ENCODE measurements at places on chromosomes 13 and 19.

- no peak for DNase-seq
Observed at GRCh38 chr13:87923753-87924152, 252.6 kb downstream of the SLITRK5 start.

DNA sequence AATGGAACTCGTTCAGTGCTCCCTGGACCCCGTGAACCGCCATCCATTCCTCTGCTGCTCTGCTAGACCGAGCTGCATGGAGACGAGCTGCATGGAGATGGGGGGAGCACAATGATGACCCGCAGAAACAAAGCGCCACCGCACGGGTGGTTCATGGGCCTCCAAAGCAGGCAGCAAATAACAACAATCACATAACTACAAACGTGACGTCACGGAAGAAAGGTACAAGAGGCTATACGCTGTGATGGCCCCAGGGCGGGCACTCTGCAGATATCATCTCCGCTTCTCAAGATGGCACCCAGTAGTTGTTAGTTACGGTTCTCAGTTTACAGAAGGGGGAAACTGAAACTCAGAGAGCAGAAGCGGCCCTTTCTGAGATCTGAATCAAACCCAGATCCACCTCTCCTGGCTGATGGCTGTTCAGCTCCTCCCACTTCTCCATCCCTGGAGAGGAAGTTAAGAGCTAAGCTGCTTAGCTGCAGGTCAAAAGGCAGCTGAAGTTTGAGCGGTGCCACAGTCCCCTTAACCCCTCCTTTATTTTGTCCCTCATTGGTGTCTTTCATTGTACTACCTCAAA is 1.7 kb downstream of the ATP13A1 start:
- DNase-seq = peak; percentile 64

DNA sequence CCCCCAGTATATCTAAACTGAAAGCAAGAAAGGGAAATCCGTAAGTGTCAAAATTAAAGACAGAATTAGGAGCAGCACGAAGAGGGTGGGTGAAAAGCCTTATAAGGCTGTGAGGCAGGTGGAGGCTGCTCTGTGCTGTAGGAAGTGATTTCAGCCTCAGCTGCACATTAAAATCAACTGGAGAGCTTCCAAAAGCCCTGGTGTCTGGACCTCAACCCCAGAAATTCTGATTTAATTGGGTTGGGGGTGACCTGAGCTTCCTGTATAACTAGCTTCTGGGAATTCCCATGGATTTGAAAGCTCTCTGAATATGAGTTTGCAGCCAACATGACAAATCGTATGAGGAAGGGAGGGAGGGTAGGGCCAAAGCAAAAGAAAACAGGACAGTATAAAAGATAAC is 242.4 kb upstream of the TMTC4 start:
- no peak for DNase-seq

- peak; percentile 100 for DNase-seq
Observed at GRCh38 chr19:38849860-38850435, at the start of gene HNRNPL. TSS of gene HNRNPL (minus strand) at chr19:38849986. CDS start at chr19:38849966, 20 bp downstream.

DNA sequence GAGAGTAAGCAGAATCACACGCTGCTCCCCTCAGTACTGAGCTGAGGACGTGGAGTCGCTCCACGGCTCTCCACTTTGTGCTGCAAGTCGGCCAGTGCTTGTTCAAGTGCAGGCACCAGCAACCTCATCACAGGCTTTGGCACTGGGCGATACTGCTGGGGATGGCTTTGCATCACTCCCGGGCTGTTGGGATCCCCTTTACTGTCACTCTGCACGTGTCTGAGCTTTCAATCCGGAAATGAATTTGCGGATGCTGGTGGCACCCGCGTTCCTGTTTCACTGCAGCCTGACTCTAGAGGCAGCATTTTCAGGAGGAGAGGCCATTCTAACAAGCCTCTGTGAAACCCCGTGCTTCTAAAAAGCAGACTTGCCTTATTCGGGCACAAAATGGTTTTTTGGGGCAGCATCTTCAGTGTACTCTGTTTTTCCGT is 19.1 kb downstream of the SMARCA4 start:
- DNase-seq = peak; percentile 65

GRCh38 chr19:50328224-50328872 is 829 bp downstream of the KCNC3 start:
- DNase-seq = no peak

DNA sequence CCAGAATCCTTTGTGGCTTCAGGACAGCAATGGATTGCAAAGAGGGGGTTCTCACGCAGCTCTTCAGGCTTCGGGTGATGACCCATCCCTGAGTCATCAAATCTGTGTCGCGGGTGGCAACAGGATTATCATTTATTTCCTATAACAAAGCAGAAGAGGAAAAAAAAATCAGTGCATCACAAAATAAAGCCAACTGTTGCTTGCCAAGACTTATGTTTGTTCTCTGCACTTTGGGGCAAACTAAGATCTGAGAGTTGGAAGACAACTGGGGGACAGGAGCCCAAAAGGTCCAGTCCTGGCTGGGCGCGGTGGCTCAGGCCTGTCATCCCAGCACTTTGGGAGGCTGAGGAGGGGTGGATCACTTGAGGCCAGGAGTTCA is 6.4 kb downstream of the GNA15 start:
- DNase-seq = no peak

- peak; percentile 42 for DNase-seq
Observed at GRCh38 chr19:14072535-14073260, at the start of gene MISP3. TSS of gene MISP3 (plus strand) at chr19:14072786. CDS start at chr19:14073310, 524 bp downstream.

DNA sequence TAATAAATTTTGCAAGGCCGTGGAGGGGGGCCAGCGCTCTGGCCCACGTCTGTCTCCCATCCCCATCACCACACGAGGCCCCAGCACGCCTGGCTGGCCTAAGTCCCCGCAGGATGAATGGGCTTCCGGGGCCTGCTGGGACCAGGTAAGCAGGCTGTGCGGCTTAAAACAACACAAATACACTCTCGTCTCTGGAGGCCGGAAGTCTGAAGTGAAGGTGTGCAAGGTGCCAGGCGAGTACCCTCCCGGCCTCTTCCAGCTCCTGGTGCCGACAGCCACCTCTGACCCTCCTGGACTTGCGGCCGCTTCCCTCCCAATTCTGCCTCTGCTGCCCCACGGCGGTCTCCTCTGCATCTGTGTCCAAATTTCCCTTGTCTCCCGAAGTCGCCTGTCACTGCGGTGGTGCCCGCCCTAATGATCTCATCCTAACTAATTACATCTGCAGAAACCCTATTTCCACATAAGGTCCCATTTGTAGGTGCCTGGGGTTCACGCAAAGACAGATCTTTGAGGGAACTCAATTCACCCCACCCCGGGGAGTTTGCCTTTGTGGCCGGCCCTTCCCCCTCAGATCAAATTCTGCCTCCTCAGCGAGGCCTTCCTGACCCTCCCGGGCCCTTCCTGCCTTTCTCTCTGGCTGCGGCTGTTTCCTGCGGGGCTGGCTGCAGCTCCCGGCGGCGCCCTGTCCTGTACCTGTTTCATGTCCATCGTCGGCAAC is 8.1 kb upstream of the PTBP1 start:
- DNase-seq = no peak

GRCh38 chr19:47483200-47483599 is 819 bp downstream of the KPTN start:
- no peak for DNase-seq

- DNase-seq = no peak
Observed at GRCh38 chr13:85666356-85666755, 132.9 kb downstream of the SLITRK6 start.

GRCh38 chr13:59975807-59976435 is 187.8 kb downstream of the DIAPH3 start:
- DNase-seq = no peak

DNA sequence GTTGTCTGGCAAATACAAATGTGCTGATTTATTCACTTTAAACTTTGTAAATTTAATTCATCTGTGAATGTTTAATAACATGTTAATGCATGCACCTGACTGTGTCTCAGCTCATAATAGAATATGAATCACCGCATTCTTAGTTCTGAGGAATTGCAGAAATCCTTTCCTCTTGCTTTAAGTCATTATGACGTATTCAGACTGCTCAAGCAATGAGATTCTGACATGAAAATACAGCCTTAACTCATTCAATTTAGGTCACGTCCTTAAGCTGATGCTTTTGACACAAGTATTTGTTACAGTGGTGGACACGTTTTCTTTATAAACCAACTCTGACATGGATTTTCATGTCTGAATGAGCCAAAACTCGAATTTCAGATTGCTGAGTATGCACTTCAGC is 541.0 kb upstream of the KLF12 start:
- no peak for DNase-seq

GRCh38 chr13:73718246-73718645 is 416.0 kb downstream of the KLF12 start:
- DNase-seq = no peak

GRCh38 chr13:27194895-27195764 is 23.5 kb upstream of the USP12 start:
- peak; percentile 34 for DNase-seq

GRCh38 chr19:33685541-33685940 is 63.8 kb downstream of the CHST8 start:
- DNase-seq = no peak

DNA sequence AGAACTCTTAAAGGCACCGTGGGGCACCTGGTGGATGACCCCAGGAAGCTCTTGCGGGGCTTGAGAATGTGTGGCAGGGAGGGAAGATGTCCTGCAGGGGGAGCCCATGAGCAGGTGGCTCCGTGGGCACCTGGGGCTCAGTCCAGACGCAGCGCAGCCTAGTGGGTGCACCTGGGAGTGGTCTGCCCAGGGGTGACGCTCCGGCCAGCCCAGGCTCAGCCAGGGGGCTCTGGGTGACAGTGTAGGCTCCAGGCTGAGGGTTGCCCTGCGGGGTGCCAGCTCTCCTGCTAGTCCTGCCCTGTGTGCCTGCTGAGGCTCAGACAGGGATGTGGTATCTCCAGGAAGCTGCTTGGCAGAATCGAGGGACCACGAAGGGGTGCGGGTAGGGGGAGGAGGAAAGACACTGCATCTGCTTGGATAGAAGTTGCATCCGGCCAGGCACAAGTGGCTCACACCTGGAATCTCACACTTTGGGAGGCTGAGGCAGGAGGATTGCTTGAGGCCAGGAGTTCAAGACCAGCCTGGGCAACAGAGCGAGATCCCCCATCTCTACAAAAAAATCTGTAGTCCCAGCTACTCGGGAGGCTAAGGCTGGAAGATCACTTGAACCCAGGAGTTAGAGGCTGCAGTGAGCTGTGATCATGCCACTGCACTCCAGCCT is 15.0 kb upstream of the PGLS start:
- DNase-seq = peak; percentile 93

DNA sequence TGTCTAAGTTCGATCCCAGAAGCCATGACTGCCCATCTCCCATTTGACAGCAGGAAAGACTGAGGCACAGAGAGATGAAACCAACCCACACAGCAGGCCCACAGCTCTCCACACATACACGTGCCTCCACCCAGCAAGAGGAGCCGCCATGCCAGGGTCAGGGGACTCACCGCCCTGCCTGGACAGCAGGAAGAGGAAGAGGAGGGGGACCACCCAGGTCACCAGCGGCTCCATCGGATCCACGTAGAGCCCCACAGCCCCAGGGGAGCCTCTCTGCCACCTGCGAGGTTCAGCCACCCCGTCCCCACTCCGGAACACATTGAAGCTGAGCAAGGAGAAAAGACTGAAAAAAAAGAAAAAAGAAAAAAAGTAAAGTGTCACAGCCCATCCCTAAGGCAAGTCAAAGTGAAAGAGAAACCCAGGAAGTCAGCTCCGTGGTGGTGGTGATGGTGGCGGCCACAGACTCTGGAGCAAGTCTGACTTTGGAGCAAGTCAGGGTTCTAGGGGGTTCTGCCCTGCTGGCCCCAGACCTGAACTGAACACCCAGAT is at the start of gene IL12RB1:
Gene IL12RB1, minus strand, starts transcription at position 345 of the 549 bp plus-strand sequence. Its CDS starts 111 bp downstream, at position 234.
- DNase-seq = no peak

DNA sequence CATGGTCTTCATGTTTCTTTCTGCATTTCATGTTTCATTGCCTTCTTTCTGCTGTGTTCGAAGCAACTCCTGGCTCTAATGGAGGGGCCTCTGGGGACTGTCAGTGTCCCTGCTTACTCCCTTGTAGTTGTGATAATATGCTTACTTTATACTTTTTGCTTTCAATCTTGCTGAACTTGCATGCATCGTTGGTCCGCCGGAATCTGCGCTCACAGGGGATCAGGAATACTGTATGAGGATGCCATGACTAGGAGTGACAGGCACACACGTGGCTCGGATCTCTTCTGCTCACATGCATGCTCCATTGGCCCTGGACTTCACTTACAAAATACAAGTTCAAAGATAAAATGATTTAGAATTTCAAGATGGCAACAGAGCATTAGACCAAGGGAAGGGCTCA is 108.8 kb downstream of the SIPA1L3 start:
- no peak for DNase-seq

DNA sequence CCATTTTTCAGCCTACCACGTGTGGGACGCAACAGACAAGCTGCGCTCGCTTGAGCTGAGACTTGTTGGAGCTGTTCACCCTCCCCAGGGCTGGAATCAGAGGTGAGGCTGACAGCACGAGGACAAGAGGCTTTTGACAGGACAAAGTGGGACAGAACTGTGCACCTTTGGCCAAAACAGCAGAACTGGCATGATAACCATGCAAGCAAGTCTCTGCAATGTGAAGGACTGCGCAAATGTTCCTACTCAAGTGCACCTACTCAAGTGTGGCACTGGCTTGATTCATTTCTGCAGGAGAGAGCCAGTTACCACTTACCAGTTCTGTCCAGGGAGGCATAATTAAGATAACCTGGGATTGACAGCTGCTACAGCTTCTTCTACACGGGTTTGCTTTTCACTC is 62.2 kb upstream of the TM9SF2 start:
- DNase-seq = no peak

GRCh38 chr13:34931572-34931971 is 10.5 kb upstream of the NBEA start:
- no peak for DNase-seq

DNA sequence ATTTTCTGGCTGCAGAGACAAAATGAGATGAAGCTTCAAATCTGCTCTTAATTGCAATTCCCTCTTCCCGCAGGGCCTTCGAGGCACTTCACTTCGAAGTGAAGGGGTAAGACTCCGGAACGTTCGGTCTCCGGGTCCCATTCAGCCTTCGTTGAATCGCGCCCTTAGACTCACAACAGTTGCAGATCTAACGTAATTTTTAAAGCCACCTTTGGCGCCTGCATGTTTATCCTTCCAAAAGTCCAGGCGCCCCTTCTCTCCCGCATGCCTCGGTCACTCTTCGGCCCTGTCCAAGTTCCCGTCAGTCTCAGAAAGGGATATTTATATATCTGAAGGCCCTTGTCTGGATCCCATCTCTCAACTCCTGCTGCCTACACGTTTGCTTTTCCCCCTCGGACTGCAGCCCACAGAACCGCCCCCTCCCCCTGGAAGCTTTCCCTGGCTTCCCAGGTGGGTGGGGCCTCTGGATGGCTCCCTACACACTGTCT is 915 bp upstream of the KCTD12 start:
- no peak for DNase-seq

DNA sequence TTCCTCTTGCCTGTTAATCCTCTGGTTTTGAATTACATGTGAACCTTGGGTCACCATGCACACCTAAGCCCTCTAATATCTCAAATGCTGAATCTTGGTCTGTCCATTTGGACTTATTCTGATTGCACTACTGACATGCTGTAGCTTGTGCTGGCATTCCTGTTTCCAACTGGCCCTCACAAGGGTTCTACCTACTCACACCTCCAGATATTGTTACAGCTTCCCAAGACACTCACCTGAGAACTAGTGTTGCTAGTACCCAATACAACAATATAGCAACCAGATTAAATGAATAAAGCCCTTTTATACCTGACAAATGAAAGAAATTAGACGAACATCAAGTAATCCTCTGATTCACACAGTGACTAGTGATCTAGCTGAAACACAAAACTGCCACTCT is 16.6 kb downstream of the TEX30 start:
- DNase-seq = no peak
